ENCODE measurements at places on chromosomes 5 and 9.

DNA sequence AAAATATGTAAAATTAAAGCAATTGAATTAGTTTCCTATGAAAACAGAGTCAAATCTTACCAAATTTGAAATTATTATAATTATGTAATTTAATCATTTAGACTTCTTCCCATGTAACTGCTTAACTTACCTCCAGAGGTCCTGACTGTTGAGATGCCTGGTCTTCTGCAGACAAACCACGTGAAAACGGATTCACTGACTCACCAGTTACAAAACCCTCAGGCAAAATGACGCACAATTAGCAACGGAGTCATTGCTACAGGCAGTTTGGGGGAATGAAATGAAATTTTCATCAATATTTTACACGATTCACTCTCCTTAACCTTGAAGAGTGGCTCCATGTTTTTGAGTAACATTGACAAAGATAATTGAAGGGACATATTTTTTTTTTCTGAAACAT is 460.8 kb downstream of the MTRR start:
- DNase-seq: no peak

DNA sequence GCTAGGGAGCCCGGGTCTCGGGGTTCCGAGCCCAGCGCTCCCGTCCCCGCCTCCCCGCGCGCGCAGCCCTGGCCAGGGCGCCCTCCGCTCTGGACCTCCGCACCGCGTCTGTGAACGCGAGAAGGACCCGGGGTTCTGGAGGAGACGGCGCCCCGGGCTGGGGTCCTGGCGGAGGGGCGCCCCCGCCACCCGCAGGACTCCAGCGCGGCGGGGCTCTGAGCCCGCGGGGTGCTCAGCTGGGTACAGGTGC is 431 bp downstream of the TMOD1 start:
- no peak for DNase-seq

DNA sequence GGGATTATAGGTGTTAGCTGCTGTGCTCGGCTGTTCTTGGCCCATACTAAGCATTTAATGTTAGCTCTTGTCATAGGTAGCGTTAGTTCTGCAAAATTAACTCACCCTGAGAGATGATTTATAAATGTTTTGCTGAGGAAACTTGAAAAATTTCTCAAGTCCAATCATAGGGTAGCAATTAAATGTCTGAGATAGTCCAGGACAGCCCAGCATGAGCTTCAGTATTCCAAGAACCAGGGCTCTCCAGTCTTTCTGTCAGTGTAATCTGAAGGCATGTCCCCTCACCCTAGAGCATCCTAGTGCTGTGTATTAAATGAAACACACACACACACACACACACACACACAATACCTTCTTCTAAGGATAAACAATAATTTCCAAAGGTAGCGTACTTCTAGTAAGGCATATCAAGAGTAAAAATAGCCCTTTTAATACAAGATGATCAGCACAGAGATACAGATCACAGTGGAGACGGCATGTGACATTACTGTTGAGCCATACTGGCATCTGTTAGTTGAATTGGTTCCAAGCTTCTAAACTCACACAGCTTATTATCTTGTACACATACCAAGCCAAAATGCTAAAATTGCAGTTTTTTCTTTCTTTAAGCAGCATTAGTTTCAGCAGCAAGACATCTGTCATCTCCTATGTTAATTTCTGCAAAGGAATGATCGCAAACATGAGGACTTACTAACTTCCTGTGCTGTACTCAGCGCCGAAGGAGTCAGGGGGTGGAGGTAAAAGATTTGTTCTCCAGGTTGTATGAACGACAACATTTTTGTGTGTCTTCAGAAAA is 46.3 kb upstream of the JMY start:
- DNase-seq: no peak

DNA sequence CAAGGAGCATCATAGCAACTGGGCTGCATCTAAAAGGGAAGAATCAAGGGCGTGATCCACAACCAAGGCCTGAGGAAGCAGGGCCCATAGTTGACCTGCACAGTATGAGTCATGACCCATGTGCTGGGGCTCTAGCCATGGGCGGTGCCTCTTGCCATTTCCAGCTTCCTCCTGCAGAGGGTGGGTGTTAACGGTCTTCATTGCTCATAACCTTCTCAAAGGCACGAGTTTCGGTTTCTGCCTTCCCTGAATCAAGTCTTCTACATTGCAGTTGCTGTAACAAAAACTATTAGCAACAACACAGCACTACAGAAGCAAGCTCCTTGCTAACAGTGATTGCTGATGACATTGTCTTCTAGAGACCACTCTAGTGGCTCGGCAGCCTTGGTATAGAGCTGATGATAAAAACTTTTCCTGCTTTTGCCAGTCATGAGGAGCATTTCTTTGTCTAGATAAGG is 66.9 kb downstream of the CTSL start:
- DNase-seq: no peak

DNA sequence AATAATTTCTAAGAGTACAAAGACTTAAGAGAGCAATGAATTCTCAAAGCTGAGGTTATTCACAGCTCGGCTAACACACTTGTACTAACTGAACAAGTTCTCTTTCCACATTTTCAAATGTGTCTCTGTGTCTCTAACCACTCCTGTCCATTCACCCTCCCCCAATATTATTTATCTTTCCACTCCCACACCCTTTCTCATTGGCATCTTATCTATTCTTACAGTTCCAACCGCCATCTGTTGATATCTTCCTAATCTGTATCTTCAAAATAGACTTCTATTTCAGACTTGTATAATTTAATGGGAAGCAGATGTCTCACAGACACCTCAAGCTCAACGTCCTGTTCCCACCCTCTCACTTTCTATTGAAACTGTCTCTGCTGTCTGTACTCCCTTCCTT is 205.9 kb downstream of the ANXA1 start:
- DNase-seq: no peak

DNA sequence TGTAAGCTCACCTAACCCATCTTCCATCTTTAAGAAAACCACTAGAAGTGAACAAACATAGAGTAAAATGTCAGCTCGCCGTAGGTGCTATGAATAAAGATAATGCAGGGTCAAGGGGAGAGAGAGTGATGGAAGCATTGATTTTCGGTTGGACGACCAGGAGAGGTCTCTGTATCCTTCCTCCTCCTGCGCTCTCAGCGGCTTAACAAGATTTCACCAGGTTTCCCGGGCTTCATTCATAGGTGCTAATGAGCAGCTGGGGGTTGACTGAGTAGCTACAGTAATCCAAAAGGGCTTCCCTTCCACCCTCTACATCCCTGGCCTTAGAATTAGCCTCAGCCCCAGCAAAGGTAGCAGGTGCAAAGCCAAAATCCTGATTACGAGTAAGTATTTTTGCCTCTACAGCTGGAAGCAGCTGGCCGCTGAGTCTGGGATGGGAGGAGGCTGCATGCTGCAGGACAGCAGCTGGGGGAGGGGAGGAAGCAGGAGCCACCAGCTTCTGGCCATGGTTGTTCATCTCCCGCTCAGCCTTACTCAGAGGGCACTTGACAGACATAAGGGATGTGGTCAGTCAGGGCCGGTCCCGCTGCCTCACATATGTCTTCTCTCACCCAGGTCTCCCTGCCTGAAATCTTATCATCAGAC is 112.0 kb upstream of the IL12B start:
- no peak for DNase-seq

GRCh38 chr9:37281541-37281940 is 141.0 kb upstream of the GRHPR start:
- no peak for DNase-seq

GRCh38 chr9:96654450-96655197 is 493 bp downstream of the PRXL2C start:
- no peak for DNase-seq

DNA sequence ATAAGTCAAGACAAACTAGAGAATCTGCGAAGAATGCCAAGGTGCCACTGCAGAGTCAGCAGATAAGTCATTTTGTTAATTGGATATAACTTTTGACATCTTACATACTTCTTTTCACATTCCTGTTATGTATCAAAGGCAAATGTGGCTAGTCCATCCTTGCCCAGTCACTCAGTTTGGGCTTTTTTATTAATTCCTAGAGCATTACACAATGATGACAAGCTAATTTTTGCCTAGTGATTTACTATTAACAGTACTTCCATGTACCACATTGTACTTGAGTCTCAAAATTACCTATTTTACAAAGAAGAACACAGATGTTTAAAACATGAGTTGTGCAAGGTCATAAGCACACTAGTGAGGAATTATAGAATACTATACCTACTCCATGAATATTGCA is 680.8 kb downstream of the DNAH5 start:
- no peak for DNase-seq

DNA sequence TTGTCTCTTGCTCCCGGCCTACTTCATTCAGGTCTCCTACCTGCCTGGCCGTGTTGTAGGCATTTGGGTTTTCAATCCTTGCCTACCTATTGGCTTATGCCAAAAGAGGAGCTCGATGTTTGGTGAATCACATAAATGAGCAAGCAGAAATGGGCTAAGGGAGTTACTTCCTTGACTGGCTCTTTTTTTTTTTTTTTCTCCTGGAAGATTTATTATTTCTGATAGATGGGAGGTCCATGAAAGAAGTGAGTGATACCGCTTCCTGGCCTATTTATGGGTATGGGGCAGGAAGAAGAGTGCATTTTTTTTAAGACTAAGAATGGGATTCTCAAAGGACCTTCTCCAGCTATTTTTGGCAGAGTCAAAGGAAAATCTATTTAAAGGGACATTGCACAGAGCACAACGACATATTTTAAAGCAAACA is 294.1 kb downstream of the ARHGAP26 start:
- DNase-seq: no peak

- DNase-seq: no peak
These were observed 21.8 kb upstream of the SARDH start for GRCh38 chr9:133759946-133760345.

- DNase-seq: no peak
These were observed 10.7 kb upstream of the AGPAT2 start for GRCh38 chr9:136697821-136698526.

- peak; percentile 94 for DNase-seq
These were observed 56.0 kb downstream of the RGS3 start for GRCh38 chr9:113519426-113520108.

- no peak for DNase-seq
These were observed 283.6 kb upstream of the PRDM9 start for GRCh38 chr5:23223846-23224245.

DNA sequence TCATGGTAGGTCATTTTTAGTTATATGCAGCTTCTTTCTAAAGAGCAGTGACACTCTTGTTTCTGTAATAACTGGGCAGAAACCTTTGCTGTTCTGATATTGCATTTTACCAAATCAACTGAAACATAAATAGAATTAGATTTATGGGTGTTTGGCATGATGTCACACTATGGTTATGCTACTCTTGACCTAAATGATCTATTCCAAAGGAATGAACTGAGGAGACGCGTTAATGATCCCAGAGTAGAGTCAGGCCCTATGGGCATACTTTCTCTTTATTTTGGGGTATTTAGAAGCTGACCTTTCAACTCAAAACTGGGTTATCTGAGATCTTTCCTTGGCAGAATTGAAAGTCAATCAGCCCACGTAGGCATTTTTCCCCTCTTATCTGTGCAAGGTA is 146.8 kb upstream of the ADAMTSL1 start:
- DNase-seq: no peak

Data from epithelial cell of proximal tubule (primary cell).